ENCODE measurements at places on chromosomes 7 and 10.

- DNase-seq, result no peak
Measured at GRCh38 chr10:95321554-95322301, 30.9 kb upstream of the PDLIM1 start.

DNA sequence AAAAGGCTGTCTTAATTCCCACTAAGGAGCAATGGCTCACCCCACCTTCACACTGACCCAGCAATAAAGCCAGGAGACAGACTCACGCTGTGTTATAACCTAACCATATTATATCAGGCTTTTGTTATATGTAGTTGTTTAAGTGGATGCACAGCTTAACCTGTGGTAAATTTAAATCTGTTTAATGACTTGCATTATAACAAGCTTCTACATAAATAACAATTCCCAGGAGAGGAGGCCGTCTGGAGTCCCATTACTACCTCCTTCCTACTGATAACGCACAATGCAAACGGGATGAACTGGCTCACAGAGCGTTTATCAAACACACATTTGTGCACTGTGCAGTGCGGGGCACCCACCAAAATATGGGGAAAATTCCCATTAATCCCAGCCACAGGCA, 102.1 kb upstream of the MGMT start:
- DNase-seq, result no peak

GRCh38 chr7:2617325-2617905, 14.4 kb upstream of the TTYH3 start:
- DNase-seq, result no peak

GRCh38 chr7:110590415-110590814, 500.5 kb upstream of the LRRN3 start:
- no peak for DNase-seq

GRCh38 chr10:112434988-112435619, 11.6 kb downstream of the ZDHHC6 start:
- no peak for DNase-seq

GRCh38 chr10:86905429-86905828, 52.0 kb downstream of the MMRN2 start:
- DNase-seq, result no peak

DNA sequence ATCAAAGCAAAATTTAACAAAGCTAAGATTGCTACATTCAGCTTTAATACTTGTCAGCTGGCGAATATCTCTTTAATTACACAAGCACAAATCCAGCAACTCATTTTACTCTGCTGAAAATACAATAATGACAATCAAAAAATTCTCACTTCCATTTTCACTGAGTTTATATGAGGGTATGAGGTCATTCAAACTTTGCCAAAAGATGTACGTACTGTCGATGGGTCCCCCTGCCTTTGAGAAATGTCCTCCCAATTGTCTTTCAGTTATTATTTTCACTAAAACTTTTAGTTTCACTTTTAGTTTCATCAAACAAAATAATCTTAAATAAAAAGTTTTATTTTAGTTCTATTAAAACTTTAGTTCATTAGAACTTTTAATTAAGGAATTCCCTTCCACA, 159.5 kb upstream of the WDR11 start:
- DNase-seq, result no peak

DNA sequence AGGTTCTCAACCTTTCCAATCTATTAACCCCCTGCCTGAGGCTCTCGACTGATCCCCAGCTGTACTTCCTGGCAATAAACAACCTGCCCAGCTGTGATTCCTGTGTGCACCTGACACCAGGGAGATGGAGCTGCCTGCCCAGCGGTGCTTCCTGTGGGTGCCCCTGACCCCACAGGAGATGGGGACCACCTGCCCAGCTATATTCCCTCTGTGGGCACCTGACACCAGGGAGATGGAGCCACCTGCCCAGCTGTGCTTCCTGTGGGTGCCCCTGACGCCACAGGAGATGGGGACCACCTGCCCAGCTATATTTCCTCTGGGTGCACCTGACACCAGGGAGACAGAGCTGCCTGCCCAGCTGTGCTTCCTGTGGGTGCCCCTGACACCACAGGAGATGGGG, 184.0 kb downstream of the DIP2C start:
- DNase-seq, result no peak

DNA sequence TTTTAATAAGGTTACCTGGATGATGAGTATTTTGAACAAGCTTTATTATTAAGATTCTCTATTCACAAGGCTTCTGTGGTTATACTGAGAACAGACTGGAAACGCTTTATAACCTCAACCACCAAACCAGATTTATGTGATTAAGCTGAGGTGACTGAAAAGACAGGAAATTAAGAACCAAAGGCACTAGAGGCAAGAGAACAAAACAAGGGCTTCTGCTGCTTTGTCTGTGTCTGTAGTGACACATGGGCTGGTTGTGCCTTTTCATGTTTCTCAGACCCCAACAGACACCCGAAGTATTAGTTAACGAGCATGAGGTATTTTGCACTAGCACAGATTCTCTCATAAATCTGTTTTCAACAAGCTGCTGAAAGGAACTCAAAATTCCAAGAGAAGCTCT, 64.4 kb downstream of the RAPGEF5 start:
- DNase-seq, result no peak

GRCh38 chr10:33022691-33023090, 64.7 kb upstream of the ITGB1 start:
- DNase-seq, result no peak

DNA sequence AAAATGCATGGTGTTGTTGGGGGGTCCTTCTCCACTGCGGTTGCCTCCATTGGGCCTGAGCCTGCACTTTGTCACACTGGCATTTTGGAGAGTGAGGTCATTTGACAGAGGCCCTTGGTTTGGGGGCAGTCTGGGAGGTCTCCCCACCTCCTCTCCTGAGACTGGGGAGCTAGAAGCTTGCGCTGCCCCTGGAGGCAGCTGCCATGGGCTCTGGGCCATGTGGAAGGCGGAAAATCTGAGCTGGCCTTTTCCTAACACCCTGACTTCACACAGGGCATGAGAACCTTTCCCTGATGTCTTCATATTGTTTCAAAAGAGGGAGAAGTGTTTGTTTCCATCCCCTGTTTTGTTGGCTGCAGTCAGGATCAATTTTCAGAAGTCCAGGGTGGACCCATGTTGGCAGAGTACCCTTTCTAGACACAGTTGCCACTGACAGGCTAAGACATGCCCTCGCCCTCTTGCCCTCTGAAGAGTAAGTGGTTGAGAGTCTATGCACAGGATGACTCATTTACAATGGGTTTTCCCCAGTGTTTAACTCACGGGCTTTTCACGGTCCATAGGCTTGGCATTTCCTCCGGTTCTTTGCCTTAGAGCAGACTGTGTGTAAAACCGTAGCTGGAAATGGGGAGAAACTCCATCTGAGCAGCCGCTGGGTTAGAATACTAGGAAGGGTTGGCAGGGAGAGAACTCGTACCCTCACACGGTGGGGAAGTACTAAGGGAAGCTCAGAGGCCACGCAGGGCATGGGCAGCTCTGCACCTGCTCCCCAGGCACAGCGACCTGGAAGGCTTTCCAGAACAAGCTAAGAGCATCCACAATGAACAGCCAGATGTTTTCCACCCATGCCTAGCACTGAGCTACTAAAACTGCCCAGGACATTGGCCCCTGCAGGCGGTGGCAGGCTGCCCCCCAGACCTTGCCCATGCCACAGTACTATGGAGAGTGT, 655.0 kb downstream of the SDK1 start:
- no peak for DNase-seq

DNA sequence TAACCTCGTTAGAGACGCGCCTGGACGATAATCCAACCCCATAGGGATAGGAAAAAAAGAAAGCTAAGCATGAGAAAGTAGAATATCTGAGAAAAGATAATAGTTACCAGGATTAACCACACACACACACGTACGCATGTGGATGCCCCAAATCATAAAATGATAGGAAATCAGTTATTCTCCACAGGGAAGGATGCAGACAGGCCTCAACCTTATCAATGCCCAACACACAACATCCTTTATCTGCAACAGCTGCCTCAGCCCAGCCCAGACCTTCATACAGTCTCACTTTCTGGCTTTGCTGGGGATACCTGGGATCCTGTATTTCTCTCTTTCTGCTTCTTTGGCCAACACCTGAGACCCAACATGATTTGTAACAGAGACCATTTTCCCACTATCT, 123.0 kb downstream of the NOC3L start:
- no peak for DNase-seq

- DNase-seq, result no peak
Measured at GRCh38 chr7:26588511-26588910, 275.9 kb downstream of the SKAP2 start.

- DNase-seq, result no peak
Measured at GRCh38 chr7:122651451-122651850, 47.5 kb downstream of the RNF133 start.

- DNase-seq, result no peak
Measured at GRCh38 chr10:98202378-98202777, 65.6 kb downstream of the LOXL4 start.

GRCh38 chr7:100219271-100219737, 445 bp upstream of the PVRIG start:
- no peak for DNase-seq

GRCh38 chr7:102866535-102867215, 46.1 kb upstream of the LRRC17 start:
- no peak for DNase-seq

GRCh38 chr10:115028419-115028818, 64.7 kb upstream of the ATRNL1 start:
- DNase-seq, result no peak

GRCh38 chr10:5527332-5528200, 2.8 kb downstream of the CALML3 start:
- no peak for DNase-seq

DNA sequence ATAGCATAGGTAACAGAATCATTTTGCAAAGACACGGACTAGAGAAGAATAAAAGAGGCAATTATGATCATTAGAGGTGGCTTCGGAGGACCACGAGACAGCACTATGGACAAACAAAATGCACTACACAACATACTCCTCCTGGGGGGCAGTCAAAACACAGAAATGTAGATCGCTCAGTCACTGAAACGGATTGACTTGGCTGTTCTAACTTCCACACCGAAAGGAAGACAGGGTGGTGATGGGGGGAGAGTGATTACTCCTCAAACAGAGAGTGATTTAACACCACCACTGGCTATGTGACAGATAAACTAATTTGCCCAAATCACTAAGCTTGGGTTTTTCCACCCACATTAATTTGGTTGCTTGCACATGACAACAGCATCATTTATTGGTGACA, 14.1 kb upstream of the PPA1 start:
- no peak for DNase-seq

GRCh38 chr7:36972140-36972518, 247.8 kb upstream of the AOAH start:
- DNase-seq, result no peak

DNA sequence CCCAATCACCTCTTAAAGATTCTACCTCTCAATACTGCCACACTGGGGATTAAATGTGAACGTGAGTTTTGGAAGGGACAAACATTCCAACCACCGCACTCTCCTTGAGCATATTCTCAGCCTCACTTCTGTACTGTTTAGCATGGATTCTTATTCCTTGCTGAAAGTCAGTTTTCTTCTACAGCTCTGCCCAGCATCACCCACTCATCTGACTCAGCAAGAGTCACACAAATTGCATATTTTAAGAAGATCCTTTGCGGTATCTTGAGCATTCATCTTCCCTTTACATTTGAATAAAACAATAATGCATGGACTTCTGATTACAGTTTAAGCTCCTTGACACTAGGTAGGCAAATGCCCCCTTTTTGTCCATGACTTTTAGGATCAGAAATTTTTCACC, 251.6 kb upstream of the MKLN1 start:
- DNase-seq, result no peak

DNA sequence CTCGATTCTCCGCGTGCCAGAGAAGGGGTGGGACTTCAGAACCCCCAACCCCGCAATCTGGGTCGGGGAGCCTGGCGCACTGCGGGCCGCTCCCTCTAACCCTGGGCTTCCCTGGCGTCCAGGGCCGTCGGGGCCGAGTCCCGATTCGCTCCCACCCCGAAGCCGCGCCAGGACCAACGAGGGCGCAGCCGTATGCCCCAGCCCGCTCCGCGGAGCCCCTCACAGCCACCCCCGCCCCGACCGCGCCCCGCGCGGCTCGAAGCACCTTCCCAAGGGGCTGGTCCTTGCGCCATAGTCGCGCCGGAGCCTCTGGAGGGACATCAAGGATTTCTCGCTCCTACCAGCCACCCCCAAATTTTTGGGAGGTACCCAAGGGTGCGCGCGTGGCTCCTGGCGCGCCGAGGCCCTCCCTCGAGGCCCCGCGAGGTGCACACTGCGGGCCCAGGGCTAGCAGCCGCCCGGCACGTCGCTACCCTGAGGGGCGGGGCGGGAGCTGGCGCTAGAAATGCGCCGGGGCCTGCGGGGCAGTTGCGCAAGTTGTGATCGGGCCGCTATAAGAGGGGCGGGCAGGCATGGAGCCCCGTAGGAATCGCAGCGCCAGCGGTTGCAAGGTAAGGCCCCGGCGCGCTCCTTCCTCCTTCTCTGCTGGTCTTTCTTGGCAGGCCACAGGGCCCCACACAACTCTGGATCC, at the start of gene LEP:
Gene LEP (plus strand): TSS at position 583 of the 691 bp plus-strand sequence. CDS start 10,741 bp downstream, outside the sequence.
- no peak for DNase-seq

GRCh38 chr10:43686414-43686813, 37.7 kb upstream of the ZNF32 start:
- no peak for DNase-seq

DNA sequence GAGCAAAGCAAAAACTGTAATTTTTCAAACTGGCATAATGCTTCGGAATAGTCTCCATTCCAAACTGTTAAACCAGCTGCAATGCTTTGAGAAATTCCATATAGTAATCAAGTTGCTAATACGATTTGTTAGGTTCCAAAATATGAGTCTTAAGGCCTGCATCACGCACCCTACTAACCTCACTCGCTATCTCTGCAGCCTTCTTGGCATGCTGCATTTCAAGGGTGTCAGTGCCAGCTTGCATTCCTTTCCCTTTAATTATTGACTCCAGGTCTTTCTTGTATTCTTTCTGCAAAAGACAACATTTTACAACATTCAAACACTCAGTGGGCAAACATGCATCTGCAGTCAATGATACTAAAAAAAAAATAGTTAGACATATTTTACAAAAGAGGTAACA, 61.8 kb downstream of the NEBL start:
- no peak for DNase-seq

DNA sequence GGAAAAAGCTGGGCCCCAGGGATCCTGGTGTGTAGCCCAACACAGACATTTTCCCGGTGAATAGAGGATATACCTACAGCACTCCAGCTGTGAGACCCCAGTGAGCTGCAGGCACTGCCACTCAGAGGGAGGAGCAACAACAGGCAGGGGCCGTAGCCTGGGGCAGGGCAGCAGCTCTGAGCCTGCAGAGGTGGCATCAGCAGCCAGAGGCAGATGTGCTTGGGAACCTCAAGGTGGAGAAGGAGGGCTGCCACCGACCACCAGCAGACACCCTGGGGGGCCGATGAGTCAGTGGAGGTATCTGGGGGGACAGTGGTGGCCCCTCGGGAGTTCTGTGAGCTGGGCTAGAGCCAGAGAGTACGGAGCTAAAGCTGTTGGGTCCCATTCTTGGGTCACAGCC, 110.2 kb upstream of the GDF10 start:
- no peak for DNase-seq

- DNase-seq, result no peak
Measured at GRCh38 chr7:12851841-12852240, 164.4 kb downstream of the ARL4A start.

DNA sequence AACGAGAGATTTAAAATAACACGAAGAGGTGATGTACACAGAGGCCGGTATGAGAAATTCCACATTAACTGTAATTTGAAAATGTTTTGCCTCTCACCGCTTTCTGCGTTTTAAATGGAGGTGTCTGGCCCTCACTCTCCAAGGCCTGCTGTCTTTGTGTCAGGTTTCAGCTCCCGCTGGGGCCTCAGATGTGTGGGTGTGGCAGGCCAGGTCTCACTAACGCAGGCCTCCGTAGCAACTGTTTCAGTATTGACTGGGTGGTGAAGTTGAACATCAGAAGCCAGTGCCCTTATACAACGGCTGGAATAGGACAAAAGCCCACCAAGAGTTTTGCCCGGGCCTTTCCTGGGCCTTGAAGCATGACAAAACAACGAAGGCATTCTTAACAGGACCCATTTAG, 303.1 kb downstream of the ADARB2 start:
- no peak for DNase-seq
